Heart right ventricle (tissue), 16 donors: ENCODE measurements at places on chromosomes 12 and 14. TPM values are rescaled to one million over a fixed set of nuclear protein-coding genes. Genes with fewer than 3 reads are reported as not detected.

GRCh38 chr12:129337413-129337812 is 484.1 kb downstream of the GLT1D1 start:
- DNase-seq: no peak

DNA sequence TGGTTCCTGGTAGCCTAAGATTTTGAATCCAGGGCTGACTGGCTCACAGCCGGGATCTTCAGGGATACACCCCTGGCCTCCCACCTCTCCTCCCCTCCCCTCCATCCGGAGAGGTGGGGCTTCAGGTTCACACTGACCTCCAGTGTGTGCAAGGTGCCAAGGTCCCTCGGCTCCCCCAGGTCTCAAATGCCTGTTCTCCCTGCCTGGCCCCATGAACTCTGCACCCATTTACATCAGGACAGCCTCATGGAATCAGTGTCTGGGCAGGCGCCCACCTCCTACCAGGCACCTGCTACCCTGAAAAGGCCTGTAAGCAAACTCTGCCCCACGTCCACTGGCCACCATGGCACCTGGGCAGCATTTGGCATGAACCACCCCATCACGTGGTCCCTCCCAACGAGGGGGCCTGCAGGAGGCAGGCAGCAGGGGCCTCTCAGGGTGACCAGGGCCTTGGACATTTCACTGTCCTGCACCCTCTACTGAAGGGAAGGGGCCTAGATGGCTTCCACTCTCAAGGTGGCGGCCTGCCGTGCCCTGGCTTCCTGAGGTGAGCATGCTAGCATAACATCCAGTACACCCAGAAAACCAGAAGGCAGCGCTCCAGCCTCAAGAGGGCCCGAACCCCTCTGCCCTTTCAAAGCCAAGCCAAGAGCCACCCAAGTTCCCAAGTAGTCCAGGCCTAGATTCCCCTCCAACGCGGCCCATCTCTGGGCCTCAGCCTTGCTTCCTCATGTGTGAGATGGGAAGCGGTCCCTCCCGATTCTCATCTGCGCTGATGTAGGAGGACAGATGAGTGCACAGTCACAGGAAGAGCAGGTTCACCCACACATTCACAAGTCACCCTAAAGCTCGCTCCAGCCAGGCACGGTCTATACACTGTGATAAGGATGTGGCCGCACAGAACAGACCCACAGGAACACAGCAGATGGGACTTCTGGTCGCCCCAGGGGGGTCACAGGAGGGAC is 37.3 kb downstream of the CCDC85C start:
- DNase-seq: no peak

GRCh38 chr12:50103767-50104321 is at the start of gene GPD1:
GPD1 (plus strand) TSS chr12:50104008; CDS start chr12:50104051, 43 bp downstream.
- peak; percentile 73 for DNase-seq

Gene KRT71
- total RNA-seq: not detected

Gene TAS2R14
- total RNA-seq: 1.1 TPM

Gene PPP4R4
- not detected for total RNA-seq
